ENCODE measurements at places on chromosomes 3 and 15. TPM values are rescaled to one million over a fixed set of nuclear protein-coding genes. Genes with fewer than 3 reads are reported as not detected.

MRPL47 gene
- total RNA-seq: 9.6 TPM

TMCO5A gene
- total RNA-seq: not detected

CDC25A gene
- total RNA-seq: 0.98 TPM

GRK7 gene
- not detected for total RNA-seq

MAPK6 gene
- 82.3 TPM for total RNA-seq

LTK gene
- total RNA-seq: 2.8 TPM

TRAIP gene
- total RNA-seq: 3.4 TPM

HDDC3 gene
- total RNA-seq: 13.5 TPM

ZSCAN29 gene
- 18.3 TPM for total RNA-seq

DNA sequence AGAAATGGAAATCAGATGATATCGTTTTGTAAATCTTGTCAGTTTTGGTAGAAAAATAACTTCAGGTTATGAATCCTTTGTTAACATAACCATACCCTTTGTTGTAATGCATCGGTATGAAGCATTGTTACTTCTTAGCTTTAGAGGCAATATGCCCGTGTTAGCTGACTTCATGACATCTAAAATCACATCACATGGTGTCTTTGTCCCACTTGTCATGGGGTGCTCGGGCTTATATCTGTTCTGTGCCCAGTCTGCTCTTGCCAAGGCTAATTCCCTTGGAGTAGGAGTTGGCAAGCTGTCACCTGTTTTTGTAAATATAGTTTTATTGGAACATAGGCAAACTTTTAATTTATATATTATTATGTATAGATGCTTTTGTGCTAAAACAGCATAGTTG is 39.6 kb downstream of the SLC25A26 start:
- H3K36me3 ChIP-seq: peaks cover 12% of the 10 kb centered on the region
- H3K4me1 ChIP-seq: no peaks in the 10 kb centered on the region
- DNase-seq: no peak
- H3K27ac ChIP-seq: no peak overlapping the region

DNA sequence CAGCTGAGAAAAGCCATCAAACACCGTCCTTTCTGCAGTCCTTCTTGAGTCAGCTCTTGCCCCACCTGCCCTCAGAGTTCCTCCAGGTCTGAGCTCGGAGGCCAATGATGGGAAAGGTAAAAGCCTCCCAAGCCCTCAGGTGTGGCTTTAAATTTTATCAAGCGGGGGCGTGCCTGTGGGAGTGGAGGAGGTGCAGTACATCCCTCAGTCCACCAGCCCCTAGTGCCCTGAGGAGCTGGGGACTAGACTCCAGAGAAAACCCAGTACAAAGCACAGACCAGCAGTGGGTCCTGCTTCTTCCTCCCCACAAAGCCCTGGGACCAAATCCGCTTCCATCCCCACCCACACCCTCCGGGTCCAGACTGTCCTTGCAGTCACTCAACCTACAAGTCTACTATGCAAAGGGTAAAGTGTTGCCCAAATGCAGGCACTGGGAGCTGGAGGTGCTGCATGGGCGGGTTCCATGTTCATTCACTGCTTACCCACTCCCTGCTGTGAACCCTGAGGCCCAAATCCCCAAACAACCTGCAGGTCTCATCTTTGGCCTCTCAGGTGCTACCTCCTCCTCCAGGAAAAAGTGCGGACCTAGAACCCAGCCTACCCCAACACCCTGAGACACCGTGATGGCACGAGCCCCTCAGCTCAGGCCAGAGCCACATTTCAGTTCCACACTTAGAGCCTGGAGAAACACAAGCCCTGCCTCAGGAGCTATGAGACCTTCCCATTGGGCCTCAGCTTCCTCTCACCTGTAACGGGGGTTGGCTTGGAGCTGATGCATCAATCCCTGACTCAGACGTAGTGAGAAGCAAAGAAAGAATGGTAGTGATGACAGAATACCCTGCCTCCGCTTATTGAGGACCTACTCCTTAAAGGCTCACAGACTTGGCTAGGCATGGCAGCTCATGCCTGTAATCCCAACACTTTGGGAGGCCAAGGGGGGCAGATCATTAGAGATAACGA is 2.4 kb downstream of the PFKFB4 start:
- H3K27ac ChIP-seq: no peak overlapping the region
- H3K4me1 ChIP-seq: peaks cover 31% of the 10 kb centered on the region
- H3K27me3 ChIP-seq: no peaks in the 10 kb centered on the region
- H3K36me3 ChIP-seq: no peaks in the 10 kb centered on the region
- no peak overlapping the region for H3K4me3 ChIP-seq

DNA sequence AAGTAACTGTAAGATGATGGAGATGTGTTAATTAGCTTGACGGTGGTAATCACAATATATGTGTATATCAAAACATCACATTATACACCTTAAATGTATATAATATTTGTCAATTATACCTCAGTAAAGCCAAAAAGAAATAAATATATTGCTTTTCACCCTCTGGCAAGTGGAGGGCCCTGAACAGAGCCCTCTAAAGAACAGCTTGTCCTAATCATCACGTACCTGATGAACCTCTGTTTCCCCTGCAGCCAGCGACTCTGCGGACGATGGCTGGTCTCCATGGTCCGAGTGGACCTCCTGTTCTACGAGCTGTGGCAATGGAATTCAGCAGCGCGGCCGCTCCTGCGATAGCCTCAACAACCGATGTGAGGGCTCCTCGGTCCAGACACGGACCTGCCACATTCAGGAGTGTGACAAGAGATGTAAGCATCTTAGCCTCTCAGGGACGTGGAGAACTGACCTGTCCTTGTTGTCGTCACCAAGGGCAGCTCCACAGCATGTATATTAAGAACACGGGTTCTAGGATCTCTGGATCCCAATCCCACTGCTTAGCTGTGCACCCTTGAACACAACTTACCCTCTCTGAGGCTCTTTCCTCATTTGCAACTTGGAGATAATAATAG is 6.3 kb downstream of the THBS1 start:
- peaks cover 83% of the 10 kb centered on the region for H3K36me3 ChIP-seq
- no peaks in the 10 kb centered on the region for H3K27me3 ChIP-seq
- peaks cover 35% of the 10 kb centered on the region for H3K4me1 ChIP-seq
- DNase-seq: no peak
- no peak overlapping the region for H3K27ac ChIP-seq

GRCh38 chr3:123385981-123386380 is 62.9 kb downstream of the ADCY5 start:
- DNase-seq: no peak
- no peaks in the 10 kb centered on the region for H3K4me1 ChIP-seq
- no peaks in the 10 kb centered on the region for H3K27me3 ChIP-seq
- H3K4me3 ChIP-seq: no peak overlapping the region

GRCh38 chr15:95327183-95327525 is 1003.3 kb upstream of the NR2F2 start:
- no peak for DNase-seq
- peak overlapping the region; percentile 47 for H3K4me3 ChIP-seq
- peaks cover 5% of the 10 kb centered on the region for H3K4me1 ChIP-seq
- H3K27me3 ChIP-seq: peaks cover 23% of the 10 kb centered on the region

DNA sequence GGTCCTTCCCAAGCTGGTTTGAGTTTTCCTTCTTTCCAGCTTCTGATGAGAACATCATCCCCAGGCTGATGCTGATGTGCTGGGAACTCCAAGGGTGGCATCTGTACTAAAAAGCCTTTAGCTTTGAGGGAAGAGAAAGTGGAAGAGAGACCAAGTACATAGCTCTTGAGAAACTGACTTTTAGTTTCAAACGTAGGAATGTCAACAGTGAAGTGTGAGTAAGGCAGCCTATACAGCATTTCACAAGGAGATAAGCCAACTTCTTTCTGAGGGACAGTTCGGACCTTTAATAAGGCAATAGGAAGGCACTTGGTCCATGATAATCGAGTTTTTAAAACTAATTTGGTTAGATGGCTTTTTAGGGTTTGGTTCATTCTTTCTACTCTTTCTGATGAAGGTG is 53.7 kb downstream of the DLG1 start:
- H3K36me3 ChIP-seq: peaks cover 16% of the 10 kb centered on the region
- H3K27ac ChIP-seq: no peak overlapping the region
- no peak for DNase-seq
- H3K4me1 ChIP-seq: no peaks in the 10 kb centered on the region
- no peak overlapping the region for H3K4me3 ChIP-seq
- no peaks in the 10 kb centered on the region for H3K27me3 ChIP-seq

DNA sequence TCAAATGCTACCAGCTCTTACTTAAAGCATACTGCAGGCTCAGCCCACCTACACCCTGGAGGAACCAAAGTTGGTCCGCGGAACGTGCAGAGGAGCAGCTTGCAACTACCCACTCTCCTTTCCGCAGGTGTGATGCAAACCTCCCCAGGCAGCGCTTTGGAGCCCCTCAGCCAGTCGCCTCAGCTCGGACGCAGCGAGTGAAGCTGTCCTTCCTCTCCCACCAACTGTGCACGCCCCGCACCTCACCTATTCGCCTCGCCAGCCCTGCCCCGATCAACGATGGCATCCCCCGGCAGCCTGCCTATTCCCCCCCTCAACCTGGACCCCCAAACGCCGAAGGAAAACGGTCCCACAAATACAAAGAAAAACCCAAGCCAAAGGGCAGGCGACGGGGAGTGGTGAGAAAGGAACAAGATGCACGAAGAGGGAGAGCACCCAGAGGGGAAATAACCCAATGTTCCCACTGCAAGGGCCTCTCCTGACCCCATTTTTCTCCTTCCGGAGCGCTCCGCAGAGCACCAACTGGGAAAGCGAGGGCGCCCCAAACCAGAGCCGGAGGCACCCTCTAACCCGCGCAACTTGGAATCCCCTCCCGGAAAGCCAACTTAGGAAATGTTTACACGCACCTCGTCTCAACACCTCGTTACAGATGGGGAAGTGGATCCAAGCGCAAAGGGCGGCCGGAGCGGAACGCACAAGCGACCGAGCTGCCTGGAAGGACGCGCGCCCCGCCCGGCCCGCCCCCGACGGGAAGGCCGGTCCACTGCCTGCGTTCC is 665 bp downstream of the GLB1 start:
- H3K4me3 ChIP-seq: peak overlapping the region; percentile 96
- peak overlapping the region; percentile 98 for H3K27ac ChIP-seq
- H3K27me3 ChIP-seq: no peaks in the 10 kb centered on the region
- peaks cover 20% of the 10 kb centered on the region for H3K4me1 ChIP-seq
- H3K36me3 ChIP-seq: peaks cover 21% of the 10 kb centered on the region

- no peaks in the 10 kb centered on the region for H3K4me1 ChIP-seq
- no peak overlapping the region for H3K4me3 ChIP-seq
- H3K27ac ChIP-seq: no peak overlapping the region
Observed at GRCh38 chr3:88038566-88038965, 20.2 kb downstream of the CGGBP1 start.

DNA sequence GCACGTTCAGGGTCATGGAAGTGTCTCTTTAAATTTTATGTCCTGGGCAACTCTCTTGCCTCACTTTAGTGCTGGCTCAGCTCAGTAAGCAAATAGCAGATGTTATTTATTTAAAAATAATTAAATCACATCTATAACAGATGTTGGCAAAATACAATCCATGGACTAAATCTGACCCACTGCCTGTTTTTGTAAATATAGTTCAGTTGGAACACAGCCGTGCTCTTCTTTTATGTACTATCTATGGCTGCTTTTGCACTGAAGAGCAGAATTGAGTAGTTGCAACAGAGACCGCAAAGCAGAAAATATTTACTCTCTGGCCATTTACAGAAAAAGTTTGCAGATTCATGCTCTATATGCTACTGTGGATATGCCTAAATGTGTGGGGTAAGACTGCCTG is 79.2 kb downstream of the SAMMSON start:
- no peak overlapping the region for H3K4me3 ChIP-seq
- no peak for DNase-seq
- H3K36me3 ChIP-seq: no peaks in the 10 kb centered on the region
- no peaks in the 10 kb centered on the region for H3K4me1 ChIP-seq
- H3K27me3 ChIP-seq: peaks cover 14% of the 10 kb centered on the region

GRCh38 chr15:74170071-74170844 is 3.3 kb upstream of the ISLR start:
- H3K36me3 ChIP-seq: no peaks in the 10 kb centered on the region
- no peaks in the 10 kb centered on the region for H3K27me3 ChIP-seq
- no peak overlapping the region for H3K27ac ChIP-seq
- DNase-seq: no peak

- H3K4me1 ChIP-seq: no peaks in the 10 kb centered on the region
- no peak overlapping the region for H3K4me3 ChIP-seq
- H3K27me3 ChIP-seq: no peaks in the 10 kb centered on the region
- no peak for DNase-seq
- H3K36me3 ChIP-seq: no peaks in the 10 kb centered on the region
- no peak overlapping the region for H3K27ac ChIP-seq
Observed at GRCh38 chr3:116264546-116265319, 180.6 kb downstream of the LSAMP start.

- peak overlapping the region; percentile 89 for H3K27ac ChIP-seq
- H3K4me3 ChIP-seq: peak overlapping the region; percentile 65
- no peak for DNase-seq
- H3K4me1 ChIP-seq: peaks cover 29% of the 10 kb centered on the region
Observed at GRCh38 chr15:40940296-40940801, 11.2 kb downstream of the DLL4 start.

DNA sequence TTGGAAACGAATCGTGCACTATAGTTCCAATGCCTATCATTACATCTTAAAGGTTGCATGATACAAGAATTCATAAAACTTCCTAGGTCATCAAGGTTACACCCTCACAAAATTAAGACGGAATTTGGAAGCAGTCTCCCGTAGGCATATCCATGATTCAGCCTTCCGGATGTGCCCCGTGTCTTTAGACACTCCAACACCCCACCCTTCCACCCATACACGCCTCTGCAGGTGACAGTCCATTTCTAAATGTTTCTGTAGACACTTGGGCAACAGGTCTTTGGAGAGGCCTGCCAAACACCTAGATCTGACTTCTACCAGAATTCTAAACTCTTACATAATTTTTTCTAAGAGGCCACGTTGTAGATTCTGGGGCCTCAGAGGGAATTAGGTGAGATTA is 49.8 kb downstream of the LDHAL6B start:
- peaks cover 10% of the 10 kb centered on the region for H3K36me3 ChIP-seq
- no peak for DNase-seq
- peak overlapping the region; percentile 29 for H3K27ac ChIP-seq

Data from suprapubic skin (tissue), 4 donors.